ENCODE measurements at places on chromosomes 3 and 15.

GRCh38 chr3:48422272-48422671 is 7.6 kb downstream of the PLXNB1 start:
- no peak for DNase-seq

DNA sequence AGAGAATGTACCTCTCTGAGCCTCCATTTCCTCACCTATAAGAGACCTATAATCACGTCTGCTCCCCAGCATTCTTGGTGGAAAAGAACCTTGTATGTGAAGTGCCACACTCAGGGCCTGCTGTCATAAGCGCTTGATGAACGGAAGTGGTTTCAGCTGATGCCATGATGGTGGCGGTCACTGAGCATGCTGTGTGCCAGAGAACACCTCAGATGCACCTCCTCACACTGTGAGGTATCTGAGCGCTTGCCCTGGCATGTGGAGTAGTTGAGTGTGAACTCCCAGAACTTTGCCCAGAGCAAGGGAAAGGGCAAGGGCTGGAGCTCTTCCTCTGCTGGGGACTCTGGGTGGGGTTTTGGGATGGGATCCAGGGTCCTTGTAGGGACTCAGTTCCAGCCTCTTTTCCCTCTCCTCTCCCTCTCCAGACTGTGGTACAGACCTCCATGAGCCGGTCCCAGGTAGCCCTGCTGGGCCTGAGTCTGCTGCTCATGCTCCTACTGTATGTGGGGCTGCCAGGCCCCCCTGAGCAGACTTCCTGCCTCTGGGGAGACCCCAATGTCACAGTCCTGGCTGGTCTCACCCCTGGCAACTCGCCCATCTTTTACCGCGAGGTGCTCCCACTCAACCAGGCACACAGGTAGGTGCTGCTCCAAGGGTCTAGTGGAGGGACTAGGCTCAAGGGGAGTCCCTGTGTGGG is 2.7 kb downstream of the ABHD14A start:
- DNase-seq, result no peak

- no peak for DNase-seq
Observed at GRCh38 chr3:194817936-194818335, 132.3 kb downstream of the FAM43A start.

GRCh38 chr15:80609512-80609946 is 85.6 kb upstream of the ABHD17C start:
- peak; percentile 70 for DNase-seq

- DNase-seq, result no peak
Observed at GRCh38 chr15:41292521-41292920, 39.9 kb downstream of the OIP5 start.

DNA sequence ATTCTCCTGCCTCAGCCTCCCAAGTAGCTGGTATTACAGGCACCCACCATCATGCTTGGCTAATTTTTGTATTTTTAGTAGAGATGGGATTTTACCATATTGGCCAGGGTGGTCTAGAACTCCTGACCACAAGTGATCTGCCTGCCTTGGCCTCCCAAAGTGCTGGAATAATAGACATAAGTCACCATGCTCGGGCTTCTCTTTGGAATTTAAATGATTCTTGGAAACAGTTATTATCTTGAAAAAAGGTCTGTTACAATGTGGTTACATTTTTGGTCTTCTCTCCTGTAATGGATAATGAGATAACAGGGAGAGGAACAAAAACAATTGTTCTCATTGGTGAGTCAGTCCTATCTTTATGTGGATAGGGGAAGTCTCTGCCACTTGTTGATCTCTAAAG is 59.8 kb upstream of the AADACL2 start:
- no peak for DNase-seq

All from lung (tissue), 17 donors.